ENCODE measurements at places on chromosomes 16 and 17.
A peak's percentile ranks its signal among the peaks of the same experiment; 100 is the strongest.

DNA sequence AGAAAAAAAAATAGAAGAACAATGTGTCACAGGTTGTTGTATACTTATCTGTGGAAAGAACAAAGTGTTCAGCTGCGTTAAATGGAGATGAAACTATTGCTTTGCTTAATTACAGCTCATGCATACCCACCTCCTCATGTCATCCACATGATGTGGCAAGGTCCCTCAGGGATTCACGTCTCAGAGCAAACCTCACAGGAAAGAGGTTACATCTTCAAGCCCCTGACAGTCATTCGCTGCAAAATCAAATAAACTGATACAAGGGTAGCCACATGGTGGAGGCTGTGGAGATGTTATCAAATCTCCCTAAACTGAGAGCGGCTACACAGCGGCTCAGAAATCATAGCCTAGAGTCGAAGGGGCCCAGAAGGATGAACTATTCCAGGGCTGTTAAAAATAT is 21.1 kb downstream of the GINS3 start:
- DNase-seq, result no peak

DNA sequence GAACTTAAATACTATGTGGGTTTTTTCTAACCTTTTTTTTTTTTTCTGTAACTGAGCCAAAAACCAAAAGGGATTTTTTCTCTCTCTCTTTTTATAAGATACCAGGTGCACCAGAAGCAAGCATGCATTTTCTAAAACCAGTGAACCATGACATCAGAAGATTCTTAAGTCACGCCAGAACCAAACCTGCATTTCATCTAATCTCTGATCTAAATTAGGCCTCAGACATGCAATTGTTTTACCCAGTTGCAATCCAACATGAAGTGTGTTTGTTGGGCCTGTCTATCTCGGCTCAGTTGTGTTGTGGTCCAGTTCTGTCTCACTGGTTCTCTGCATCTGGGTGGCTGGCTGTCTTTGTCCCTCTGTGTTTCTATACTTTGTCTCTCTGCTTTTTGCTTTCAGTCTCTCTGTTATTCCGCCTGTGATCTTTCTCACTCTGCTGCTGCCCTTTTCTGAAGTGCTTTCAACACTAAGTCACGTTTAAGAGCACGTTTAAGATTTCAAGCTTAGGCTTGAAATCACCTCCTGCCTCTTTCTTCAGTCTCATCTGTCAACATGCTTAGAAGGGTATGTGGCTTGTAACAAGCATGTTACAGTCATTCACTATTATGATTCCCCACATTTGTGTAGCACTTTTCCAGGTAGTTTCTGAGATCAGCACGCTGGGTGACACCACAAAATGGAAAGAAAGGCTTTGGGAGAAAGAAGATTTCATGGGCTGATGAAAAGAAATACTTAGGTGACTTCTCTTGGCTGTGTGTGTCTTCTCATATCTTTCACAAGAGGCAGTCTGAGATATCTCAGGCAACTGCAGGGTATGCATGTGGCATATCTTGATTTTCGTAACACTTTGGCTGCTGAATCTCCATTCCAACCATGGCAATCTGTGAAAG is 488.9 kb downstream of the SHISA9 start:
- DNase-seq, result no peak

- DNase-seq, result no peak
These were observed 21.4 kb downstream of the WSB1 start for GRCh38 chr17:27315322-27315721.

- DNase-seq, result no peak
These were observed 113.3 kb downstream of the TOX3 start for GRCh38 chr16:52433643-52434042.

- DNase-seq, result peak; percentile 74
These were observed 38.6 kb upstream of the SLFN13 start for GRCh38 chr17:35486920-35487732.

Measured in stimulated activated CD8-positive, alpha-beta memory T cell treated with anti-CD3 and anti-CD28 coated beads, Interleukin-7, amount 100 ng/mL, for 4 hours (primary cell).